ENCODE measurements at places on chromosomes 7 and 10.

- DNase-seq = no peak
Measured at GRCh38 chr10:62885684-62886461, 69.7 kb upstream of the EGR2 start.

- no peak for DNase-seq
Measured at GRCh38 chr10:127153181-127153580, 43.2 kb downstream of the INSYN2A start.

DNA sequence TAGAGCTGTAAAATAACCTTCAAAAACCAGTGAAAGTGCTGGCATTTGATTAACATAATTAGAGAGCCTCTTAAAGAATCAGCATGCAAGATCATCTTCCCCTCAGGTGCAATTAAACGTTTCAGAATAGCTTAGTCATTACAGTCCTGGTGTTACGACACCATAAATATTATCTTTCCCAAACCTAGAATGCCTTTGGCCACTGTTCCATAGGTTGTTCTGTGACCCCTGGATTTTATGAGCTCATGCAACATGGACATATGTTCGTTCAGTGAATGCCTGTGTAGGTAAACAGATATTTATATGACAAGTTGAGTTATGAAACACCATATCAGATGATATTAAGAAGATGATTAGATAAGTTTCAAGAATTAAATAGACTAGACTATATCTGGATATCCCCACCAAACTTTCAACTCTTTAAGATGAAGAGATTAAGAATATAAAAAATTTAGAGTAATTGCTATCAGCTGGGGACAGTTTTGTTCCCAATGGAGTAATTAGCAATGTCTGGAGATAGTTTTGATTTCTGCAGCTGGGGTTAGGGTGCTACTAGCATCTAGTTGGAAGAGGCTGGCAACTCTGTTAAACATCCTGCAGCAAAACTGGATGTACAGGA lies 263.5 kb upstream of the DKK1 start:
- no peak for DNase-seq

DNA sequence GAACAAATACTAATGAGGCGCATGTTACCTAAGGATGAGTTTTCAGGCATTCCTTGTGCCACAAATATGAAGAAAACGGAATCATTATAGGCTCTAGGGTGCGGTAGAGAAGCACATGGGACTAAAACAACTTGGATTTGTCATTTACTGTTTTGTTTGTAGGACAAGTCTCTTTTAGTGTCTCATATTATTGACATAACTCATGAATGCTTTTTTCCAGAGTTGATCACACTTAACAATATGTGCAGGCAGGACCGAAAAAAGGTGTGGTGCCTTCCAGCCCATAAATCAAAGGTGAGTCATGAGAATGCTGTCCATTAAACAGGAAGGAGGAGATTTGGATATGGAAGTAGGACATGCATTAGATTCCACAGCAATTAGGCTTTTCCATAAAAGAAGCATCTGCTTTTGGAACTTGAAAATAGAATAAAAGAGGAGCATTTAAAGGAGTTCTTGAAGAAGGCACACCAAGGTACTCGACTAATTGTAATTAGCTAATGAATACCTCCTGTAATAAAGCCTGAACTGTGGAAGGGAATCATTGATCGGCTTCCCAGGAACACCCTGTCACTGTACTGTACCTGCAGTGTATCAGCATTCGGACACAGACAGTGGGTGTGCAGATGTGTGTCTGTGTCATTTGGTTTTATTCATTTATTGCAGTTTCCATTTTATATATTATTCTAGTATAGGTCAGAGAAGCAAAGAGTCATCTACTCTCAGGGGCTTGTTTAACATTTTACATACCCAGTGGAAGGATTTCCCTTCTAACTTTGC lies 119.7 kb upstream of the KLF14 start:
- no peak for DNase-seq

- DNase-seq = no peak
Measured at GRCh38 chr7:972110-972509, 3.2 kb downstream of the COX19 start.

DNA sequence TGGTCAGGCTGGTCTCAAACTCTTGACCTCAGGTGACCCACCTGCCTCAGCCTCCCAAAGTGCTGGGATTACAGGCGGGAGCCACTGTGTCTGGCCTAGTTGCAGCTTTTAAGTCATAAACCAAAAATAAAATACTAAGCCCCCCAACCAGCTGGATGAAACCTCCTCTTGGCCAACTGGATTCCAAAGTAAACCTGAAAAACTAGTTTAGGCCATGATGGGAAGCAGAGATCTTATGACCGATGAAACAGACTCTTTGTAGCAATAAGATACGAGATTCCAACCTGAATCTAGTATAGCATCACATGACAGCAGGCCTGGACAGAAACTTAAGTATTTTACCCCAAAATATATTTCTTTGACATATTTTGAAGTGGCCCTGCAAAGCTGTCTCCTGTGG lies 9.1 kb upstream of the MCM10 start:
- DNase-seq = no peak

- no peak for DNase-seq
Measured at GRCh38 chr7:7944619-7945282, 23.8 kb upstream of the GLCCI1 start.

DNA sequence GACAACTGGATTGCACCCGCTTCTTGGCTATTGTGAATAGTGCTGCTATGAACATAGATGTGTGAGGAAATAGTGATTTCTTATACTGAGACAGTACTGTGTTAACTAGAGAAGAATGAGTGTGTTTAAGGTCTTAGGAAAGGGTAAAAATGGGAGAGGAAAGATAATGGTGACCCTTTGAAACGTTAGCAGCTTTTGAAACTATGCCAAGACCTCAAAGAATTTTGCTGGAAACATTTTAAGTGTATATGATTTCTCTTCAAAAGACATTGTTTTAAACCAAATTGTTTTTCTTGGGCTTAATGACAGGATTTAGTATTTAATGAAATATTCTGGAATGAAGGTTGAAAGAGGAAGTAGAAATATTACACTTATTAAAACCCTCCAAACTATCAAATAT lies 100.8 kb upstream of the ARHGAP21 start:
- no peak for DNase-seq

GRCh38 chr10:69065406-69066361 lies 22.2 kb upstream of the SRGN start:
- peak; percentile 86 for DNase-seq

- no peak for DNase-seq
Measured at GRCh38 chr10:44369854-44370253, 15.0 kb downstream of the CXCL12 start.

DNA sequence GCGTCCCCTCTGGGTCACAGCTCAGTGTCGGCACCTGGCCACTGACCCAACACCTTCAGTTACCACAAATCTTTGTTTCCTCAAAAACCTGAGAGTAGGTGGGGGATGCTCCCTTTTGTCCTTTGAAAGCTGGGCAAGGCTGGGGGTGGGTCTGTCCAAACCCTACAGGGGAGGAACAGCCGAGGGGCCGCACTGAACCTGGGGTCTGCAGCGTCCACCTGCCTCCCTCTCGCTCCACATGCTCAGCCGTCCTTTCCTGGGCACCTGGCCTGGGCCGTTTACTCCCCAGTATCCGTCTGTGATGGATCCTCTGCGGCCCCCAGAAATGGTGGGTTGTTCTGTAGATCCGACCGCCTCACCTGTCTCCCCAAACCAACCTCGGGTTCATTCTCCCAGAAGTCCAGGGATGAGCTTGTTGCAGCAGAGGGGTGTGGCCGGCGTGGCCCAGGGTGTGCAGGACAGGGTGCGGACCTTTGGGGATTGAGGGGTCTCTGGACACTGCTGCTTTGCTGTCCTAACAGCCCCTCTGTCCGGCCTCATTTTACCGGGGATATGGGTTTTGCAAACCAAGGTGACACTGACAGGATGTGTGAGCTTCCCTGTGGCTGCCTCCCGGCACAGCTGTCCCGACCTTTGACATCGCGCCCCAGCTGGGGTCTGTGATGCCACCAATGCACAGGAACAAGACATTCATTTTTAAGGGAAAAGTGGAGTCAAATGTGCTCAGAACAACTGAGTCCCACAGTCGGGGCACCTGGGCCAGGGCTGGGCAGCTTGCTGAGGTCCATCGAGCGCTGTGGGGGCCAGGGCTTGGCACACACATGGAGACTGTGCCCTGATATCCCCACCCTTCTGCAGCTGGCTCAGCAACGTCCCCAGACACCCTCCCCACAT lies 115.9 kb downstream of the VIPR2 start:
- DNase-seq = no peak

GRCh38 chr10:69202332-69202731 lies 17.8 kb upstream of the HKDC1 start:
- DNase-seq = no peak

DNA sequence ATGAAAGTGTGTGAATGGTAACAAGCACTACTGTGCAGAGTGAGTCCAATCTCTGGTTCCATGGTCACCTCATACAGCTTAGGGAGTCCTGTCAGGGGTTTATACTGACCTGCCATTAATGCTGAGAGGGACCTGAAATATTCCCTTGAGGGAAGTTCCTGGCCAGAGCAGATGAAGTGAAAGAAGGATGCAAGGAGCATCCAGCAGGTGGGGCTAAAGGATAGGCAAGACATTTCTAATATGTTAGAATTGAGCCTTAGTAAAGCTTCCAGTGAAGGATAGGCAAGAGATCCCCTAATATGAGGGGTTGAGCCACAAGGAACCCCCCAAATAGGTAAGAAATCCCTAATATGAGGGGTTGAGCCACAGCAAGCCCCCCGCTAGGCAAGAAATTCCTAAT lies 25.5 kb upstream of the FAM221A start:
- DNase-seq = no peak

- DNase-seq = no peak
Measured at GRCh38 chr7:110909117-110909516, 181.8 kb upstream of the LRRN3 start.

GRCh38 chr7:40761762-40762560 lies 627.2 kb downstream of the SUGCT start:
- DNase-seq = no peak

GRCh38 chr7:115910541-115911164 lies 119.9 kb downstream of the TFEC start:
- DNase-seq = no peak

DNA sequence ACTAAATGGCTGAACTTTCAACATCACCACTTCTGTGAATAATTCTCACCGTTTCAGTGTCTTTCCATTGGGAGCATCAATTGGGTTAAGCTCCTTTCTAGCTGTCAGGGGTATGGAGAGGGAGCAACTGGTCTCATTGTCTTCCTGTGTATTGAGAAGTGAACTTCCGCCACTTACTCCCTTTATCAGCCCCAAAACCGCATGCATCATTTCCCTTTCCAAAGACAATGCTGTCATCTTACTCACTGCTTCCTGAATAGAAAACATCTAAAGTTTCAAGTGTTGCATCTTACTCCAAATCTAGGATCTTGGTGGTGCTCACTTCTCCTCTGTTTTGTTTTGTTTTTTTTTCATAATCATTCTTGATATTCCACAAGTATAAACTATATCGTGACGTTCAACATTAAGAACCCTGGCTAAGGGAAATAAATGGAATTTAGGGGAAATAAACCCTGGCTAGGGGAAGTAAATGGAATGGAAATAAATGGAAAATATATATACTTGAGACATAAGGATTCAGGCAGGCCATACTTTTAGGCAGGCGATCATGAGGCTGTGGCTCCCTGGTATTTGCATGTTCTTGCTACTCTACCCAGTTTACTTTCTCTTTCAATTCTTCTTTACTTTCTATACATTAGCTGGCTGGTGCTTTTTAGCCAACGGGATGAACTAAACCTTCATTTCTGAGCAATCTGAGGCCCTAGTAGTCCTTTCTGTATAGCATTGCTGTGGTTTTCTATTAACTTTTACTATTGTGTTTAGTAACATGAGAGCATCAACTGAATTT lies 371.9 kb downstream of the BMPER start:
- DNase-seq = no peak

GRCh38 chr10:115335366-115335765 lies 242.2 kb downstream of the ATRNL1 start:
- DNase-seq = no peak

DNA sequence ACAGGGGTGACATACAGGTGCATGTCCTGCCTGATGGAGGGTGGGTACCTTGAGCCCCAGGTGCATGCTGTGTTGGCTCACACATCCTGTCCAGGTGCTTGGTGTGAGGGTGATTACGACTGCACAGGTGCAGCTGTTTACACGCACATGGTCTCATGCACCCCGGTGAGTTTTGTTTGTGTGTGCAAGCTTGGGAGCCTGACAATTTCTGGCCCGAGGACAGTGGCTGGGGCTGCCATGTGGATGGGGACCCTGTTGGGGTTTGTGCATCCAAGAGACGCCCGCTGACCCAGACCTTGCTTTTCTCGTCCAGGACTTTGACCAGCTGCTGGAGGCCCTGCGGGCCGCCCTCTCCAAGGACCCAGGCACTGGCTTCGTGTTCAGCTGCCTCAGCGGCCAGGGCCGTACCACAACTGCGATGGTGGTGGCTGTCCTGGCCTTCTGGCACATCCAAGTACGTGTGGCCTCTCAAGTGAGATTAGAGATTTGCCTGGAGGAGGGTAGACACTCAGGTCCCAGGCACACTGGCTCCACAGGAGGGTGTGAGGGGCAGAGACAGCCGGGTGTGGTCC lies 61.7 kb downstream of the PRF1 start:
- DNase-seq = no peak

GRCh38 chr10:30542001-30542894 lies 87.3 kb downstream of the LYZL2 start:
- DNase-seq = no peak

DNA sequence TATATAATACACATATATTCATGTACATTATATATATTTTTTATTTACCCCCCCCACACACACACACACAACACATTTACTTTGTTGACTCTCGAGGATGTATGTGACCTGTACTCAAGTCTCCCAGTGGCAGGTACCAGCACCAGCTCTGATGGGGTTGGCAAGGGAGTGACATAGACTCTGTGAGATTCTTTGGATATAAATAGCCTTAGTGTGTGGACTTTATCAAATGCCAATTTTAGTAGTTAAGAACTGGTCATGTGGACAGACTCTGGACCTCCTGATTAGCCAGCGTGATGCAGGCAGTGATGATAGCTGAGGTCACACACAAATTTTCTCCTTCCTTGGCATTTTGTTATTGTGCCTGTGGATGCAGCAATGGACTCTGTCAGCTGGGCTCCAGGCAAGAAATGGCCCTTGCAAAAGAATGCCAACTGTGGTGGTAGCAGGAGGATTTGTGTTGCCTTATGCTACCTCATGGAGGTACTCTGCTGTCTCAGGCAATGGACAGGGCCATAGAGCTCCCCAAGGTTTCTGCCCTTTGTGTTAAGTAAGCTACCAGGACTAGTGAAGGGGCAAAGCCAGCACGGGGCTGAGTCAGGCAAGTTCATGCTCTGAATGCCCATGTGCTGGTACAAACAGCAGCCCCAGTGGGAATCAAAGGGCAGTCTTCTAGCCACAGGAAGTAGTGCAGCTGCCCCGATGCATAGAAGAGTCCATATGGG lies 224.6 kb upstream of the ZWINT start:
- no peak for DNase-seq

DNA sequence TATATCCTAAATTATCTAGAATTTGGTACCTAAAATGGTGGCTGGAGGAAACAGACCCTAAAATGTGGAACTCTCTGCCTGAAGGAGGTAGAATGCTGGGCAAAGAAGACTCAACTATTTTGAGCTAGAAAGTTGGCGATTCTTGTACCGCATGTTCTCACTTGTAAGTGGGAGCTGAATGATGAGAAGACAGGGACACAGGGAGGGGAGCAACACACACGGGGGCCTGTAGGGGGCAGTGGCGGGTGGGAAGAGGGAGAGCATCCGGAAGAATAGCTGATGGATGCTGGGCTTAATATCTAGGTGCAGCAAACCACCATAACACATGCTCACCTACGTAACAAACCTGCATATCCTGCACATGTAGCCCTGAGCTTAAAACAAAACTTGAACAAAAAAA lies 250.6 kb downstream of the CALN1 start:
- DNase-seq = no peak
